Esophagus squamous epithelium (tissue), 5 donors: ENCODE measurements at places on chromosomes 5 and 9.

- no peak for DNase-seq
Observed at GRCh38 chr5:32690153-32690552, 21.0 kb upstream of the NPR3 start.

DNA sequence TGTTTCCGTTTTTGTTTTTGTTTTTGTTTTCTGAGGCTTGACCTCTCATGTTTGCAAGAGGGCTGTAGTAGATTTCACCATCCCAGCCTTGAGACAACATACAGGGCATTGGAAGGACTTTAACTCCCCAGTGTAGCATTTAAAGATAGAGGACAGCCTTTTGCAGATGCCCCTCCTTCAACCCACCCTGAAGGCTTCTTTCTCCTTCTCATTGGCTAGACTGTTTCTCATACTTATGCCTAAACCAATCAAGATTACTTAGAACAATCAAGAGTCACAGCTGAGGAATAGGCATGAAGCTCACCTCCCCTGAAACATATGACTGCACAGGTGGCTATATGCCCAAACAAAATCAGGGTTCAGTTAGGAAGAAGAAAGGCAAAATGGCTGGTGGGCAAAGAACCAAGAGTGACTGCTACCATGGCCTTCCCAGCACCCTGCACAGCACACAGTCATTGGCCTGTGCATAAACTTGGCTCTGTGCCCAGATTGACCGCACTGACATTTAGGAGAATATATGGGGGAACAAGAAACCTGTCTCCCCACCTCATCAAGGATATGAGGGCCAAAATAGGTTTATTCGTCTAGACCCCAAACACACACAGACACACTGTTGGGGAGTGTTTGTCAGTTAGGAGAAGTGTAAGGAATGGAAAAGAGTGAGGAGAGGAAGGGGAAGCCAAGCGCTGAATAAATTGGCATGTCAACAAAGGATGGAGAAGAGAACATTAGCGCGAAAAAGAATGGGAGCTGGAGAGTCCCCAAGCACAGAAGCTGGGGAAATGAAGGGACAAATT lies 137.3 kb upstream of the RANBP3L start:
- DNase-seq = no peak

- no peak for DNase-seq
Observed at GRCh38 chr5:157603333-157604190, 28.0 kb upstream of the ADAM19 start.

DNA sequence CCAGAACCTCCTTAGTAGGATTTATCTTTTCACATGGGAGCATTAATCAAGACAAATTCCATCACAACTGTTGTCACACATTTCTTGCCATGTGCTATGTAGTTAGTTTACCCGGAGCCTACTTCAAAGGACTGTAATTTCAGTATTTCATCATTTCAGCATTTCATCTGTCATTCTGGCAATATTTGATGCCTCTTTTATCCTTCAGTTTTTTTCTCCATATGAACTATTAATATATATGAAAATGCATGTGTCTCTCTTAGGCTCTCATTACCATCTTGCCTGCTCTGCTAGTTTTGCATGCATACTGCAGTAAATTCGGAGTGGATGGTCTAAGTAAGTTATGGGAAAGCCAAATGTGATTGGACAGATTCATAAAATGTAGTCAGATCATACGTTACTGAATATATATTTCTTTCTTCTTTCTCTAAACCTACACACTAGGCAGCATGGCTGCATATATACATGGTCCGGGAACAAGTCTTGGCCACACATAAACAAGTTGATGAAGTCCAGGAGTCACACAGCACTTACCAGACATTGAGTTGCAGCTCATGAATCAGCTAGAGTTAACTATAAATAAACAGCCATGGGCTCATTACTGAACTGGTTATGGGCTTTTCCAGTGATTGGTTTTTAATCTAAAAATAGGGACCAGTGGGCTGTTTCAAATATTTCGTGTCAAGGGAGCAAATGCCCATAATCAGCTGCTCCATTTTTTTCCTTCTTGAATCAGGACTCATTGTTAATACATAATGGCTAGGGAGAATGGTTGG lies 46.6 kb downstream of the SPATA31D1 start:
- DNase-seq = no peak

GRCh38 chr5:131389096-131389868 lies 125.4 kb downstream of the CDC42SE2 start:
- DNase-seq = no peak

DNA sequence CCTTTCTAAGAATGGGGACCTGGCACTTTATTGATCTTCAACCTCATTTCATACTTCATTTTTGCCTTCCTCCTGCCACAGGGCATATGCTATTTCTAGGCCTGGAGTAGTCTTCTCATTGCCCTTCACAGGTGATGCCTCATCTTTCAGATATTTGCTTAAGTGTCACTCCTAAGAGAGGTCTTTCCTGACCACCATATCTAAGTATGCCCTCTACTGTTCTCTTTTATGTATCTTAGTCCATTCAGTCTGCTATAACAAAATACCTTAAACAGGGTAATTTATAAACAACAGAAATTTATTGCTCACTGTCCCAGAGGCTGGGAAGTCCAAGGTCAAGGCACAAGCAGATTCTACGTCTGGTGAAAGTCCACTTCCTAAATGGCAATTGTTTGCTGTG lies 99.1 kb downstream of the ADAMTS6 start:
- DNase-seq = no peak

DNA sequence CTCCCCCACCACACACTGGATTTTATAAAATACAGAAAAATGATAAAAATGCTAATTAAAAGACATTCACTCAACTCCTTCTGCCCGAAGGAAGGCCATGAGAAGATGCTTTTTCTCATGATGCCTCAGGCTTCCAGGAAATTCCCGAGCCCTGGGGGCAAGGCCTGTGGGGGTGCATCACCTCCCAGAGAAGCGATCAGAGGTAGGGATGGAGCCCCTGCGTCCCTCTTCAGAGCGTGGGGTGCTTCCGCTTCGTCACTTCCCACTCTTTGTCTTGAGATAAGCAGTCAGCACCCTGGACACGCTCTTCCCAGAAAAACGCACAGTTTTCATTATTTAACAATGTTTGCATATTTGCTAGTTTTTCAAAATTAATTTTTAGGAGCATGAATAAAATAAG lies 33.3 kb upstream of the SH3PXD2B start:
- DNase-seq = no peak

GRCh38 chr9:64128572-64128971 lies 1156.4 kb downstream of the FOXD4L5 start:
- DNase-seq = no peak

DNA sequence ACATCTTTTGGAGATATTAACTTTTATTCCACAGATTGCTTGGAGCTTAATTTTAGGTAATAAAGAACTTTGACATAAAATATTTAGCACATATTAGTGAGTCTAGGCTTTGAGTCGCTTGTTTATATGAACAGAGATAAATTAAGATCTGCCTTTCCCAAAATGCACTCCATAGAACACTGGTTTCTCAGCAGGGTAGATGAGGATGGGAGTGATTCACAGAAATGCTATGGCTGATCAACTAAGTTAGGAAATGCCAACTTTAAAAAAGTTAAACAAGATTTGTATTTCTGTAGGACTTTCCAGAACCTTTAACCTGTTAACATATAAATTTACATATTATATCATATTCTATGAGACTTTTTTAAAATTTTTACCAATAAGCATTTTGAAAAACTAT lies 65.2 kb downstream of the STARD4 start:
- no peak for DNase-seq

DNA sequence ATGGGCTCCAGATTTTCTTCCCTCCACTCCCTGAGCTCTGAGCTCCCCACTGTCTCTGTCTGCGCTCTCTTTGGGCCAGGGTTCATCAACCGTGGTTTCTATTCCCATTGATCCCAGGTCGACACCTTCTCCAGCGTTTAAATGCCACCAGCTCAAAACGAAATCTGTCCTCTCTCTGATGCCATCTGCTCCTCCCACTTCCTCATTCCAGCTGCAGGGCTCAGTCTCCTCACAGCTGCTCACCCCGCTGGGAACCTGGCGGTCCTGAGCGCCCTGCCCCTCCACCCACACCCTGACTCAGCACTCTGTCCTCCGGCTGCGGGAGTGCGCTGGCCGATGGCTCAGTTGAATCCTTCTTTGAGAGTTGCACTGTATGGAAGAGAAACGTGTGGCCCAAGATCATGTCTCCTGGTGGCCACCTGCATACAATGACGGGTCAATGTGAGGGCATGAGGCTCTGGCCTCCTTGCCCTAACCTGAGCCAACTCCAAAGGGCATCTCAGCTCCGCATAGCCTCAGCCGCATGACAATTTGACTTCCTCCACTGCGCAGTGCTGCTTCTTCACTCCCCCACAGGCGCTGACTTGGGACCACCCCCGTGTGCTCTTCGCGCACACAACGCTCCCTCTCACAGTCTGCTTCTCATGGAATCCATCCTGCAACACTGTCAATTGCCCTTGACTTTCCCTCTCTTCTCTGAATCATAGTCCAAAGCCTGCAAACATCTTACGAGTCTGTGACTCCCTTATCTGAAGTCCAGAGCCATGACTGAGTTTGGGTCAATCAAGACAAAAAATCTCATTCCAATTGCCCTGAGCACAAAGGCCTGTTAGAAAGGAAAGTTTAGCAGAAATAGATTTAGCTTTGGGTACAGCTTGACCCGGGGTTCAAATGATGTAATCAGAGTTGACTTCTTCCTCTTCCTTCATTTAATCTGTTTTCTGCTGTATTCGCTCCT lies 82.4 kb downstream of the PTCH1 start:
- DNase-seq = no peak
